ENCODE measurements at places on chromosomes 1 and 21.
A peak's percentile ranks its signal among the peaks of the same experiment; 100 is the strongest.

DNA sequence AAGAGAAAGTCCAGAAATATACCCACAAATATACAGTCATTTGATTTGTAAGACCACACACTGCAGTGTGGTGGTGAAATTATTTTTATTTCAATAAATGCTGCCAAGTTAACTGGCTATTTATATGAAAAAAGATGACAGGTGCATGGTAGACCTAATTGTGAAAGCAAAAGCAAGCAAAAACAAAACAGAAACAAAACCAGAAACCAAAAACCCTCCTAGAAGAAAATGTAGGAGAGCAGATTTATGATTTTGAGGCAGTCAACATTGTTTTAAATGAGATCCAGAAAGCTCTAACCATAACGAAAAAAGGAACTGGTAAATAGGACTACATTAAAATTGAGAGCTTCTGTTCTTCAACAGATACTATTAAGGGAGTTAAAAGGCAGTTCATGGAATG, 303.6 kb downstream of the PRDM2 start:
- DNase-seq, result no peak

GRCh38 chr1:167679714-167680113, 42.1 kb upstream of the MPZL1 start:
- no peak for DNase-seq

DNA sequence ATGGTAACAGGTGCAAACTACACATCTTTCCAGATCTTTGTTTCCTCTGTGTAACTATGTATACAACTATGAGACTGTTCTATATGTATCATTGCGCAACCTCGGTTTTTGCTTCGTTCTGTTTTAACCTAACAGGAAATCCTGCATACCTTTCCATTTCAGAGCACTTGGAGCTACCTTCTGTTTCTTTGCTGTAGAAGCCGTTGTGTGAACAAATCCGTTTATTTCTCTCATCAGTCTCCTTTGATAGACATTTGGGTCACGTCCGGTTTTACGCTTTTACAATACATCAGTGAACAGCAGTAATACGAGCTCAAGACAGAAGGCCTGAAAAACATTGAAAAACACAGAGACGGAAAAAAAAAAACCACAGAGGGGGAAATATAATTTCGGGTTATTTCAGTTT, 10.5 kb downstream of the ATP5IF1 start:
- no peak for DNase-seq

GRCh38 chr1:60874718-60875117, 207.6 kb upstream of the NFIA start:
- DNase-seq, result peak; percentile 24

DNA sequence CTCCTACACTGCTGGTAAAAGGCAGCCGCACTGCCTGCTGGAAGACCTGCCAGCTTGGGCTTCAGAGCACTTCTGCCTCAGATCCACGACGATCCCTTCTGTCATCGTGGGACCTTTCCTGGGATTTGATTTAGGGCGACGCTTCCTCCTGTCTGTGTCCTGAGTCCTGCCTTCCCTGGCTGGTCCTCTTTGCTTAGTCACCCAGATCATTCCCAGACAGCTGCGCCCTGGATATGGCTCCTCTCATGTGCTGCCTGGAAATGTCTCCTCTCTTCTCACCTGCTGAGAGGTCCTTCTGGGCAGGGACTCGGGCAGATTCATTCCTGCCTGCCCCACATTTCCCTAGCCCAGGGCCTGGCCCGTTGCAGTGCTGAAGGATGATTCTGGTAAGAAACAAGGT, 72.4 kb upstream of the POU3F1 start:
- no peak for DNase-seq

GRCh38 chr1:55707196-55707595, 492.0 kb upstream of the USP24 start:
- no peak for DNase-seq

DNA sequence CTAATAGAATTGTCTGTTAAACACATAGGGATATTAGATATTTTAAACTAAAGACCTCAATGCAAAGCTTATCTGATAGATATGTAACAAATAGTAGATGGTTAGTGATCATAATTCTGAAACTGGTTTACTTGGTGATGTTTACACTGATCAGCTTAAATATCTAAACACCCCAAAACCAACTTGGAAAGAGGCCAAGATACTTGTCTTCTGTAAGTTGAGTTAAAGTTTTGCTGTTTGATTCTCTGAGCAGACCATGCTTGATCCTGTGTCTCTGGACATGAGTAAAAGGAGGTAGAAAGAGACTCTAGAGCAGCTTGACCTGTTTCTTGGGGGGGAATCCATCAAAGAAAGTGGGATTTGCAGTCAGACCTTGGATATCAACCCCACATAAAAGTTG, 107.5 kb downstream of the NEK7 start:
- DNase-seq, result no peak

DNA sequence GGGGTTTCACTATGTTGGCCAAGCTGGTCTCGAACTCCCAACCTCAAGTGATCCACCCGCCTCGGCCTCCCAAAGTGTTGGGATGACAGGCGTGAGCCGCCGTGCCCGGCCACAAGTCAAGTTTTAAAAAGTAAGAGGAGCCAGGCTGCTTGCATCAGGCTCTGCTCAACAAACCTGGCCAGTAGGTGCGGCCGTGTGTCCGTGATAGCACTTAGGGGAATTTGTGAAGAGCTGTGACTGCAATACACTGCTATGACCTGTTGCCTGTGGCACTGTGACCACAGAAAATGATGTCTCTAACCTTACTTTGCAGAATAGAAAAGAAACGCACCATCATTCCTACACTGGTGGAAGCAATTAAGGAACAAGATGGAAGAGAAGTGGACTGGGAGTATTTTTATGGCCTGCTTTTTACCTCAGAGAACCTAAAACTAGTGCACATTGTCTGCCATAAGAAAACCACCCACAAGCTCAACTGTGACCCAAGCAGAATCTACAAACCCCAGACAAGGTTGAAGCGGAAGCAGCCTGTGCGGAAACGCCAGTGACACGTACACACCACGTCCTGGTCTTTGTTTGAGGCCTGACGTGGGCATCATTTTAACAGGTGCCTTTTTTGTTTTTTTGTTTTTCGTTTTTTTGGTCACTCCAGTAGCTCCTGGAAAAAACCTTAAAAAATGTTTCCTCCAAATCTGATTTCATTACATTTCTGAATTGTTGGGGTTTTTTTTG, 16.7 kb downstream of the C1orf174 start:
- DNase-seq, result no peak

DNA sequence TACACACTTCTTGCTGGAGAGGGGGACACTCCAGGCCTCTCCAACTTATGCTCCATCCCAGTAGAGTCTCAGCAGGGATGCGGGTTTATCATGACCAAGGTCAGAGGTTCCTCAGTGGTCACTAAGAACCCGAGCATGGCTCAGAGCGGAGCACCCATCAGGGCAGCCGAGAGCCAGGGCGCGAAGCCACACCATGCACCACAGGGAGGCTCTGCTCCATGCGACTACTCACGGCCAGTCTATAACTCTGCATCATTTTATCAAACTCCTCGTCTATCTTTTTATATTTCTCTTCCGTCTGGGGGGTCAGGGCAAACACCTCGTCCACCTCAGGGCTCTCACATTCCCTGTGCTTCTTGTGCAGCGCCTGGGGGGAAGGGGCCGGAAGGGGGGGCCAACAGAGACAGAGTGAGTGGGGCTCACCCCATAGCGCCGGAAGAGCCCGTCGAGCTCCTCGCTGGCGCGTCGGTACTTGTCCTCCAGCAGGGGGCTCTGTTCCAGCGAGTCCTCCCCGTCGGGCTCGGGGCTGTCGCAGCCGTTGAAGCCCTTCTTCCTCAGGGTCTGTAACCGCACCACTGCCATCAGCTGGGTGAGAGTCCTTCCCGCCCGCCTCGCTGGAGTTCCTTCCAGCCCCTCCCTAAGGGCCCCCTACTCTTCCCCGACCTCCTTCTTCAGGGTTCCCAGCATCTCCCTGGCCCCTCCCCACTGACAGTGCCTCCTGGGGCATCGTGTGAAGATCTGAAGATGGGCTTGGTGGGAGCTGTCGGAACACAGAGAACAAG, 20.0 kb downstream of the MEF2D start:
- no peak for DNase-seq

GRCh38 chr1:209411491-209411929, 172.0 kb upstream of the CAMK1G start:
- DNase-seq, result no peak

- no peak for DNase-seq
Measured at GRCh38 chr1:31510853-31511789, 65.2 kb upstream of the TINAGL1 start.

DNA sequence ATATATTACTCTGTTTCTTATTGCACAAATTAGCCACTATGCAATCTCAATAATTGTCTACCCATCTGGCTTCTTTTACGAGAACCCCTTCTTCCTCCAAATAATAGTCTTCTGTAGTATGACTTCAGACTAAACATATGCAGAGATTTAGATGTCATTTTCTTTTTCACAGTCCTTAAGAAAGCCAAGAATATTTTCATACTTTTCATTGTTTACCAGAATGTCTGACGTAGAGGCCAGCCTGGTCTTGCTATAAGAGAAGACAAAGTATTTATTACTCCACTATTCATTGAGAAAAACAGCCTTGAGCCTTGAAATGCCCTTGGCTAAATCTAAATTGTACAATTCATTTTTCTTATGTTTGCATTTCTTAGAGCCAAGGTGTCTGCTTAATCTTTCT, 714.9 kb upstream of the CXADR start:
- DNase-seq, result no peak

GRCh38 chr1:39488793-39489566, 2.5 kb upstream of the BMP8A start:
- no peak for DNase-seq

DNA sequence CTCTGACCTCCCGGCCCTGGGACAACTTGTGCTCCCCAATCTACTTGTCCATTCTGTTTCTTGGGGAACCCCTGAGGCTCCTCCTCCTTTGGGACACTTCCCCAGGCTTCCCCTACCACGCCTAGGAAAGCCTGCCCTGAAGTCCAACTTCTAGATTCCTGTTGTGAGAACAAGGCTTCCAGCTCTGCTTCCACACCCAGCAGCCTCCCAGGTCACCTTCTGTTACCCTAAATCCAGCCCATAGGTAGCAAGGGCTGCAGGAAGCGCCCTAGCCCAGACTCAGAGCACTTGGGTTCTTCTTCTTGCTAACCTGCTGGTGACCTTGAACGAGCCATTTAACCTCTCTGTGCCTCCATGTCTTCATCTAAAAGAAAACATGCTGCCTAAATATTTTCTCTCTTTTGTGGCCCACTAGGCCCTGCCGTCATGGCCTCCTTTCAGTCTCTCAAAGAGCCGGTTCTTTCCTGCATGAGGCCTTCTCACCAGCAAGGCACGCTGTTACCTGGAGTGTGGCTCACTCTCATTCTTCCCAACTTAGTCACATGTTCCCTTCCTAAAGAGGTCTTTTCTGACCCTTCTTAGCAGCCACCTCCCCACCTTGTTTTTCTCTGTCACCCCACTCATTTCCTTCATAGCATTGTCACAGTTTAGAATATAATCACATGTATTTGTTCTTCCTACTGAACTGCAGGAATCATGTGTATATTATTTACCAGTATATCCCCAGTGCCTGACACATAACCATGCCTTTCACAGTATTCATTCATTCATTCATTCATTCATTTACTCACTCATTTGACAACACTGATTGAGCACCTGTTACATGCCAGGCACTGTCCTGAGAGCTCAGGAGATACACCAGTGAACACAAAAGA, 1.4 kb downstream of the CAPN2 start:
- no peak for DNase-seq

- no peak for DNase-seq
Measured at GRCh38 chr1:77015748-77016341, 148.6 kb downstream of the ST6GALNAC5 start.
